Activated B cell treated with CpG ODN at 0.5 μM for 24 hours (primary cell): ENCODE measurements at places on chromosomes 6 and 20.

GRCh38 chr6:143528164-143528811, 16.8 kb upstream of the FUCA2 start:
- no peak for DNase-seq

DNA sequence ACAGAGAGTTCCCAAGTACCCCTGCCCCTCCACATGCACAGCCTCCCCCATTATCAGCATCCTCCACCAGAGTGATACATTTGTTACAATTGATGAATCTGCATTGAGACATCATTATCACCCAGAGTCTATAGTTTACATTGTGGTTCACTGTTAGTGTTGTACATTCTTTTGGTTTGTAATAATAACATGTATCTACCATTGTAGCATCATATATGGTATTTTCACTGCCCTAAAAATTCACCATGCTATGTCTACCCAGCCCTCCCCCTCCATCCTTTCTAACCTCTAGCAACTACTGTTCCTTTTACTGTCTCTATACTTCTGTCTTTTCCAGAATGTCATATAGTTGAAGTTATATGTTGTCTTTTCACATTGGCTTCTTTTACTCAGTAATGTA, 273.9 kb upstream of the RNF217 start:
- DNase-seq: no peak

DNA sequence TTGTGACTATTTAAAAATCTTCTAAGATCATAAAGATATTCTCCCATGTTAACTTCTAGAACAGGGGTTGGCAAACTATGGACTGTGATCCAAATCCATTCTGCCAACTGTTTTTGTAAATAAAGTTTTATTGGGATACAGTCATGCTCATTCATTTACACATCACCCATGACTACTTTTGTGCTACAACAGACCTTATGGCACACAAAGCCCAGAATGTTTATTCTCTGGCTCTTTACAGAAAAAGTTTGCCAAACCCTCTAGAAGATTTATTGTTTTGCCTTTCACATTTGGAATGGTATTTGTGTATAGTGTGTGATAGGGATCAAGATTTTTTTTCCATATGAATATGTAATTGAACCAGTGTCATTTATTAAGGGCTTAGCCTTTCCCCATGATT, 341.7 kb downstream of the CD83 start:
- DNase-seq: no peak

DNA sequence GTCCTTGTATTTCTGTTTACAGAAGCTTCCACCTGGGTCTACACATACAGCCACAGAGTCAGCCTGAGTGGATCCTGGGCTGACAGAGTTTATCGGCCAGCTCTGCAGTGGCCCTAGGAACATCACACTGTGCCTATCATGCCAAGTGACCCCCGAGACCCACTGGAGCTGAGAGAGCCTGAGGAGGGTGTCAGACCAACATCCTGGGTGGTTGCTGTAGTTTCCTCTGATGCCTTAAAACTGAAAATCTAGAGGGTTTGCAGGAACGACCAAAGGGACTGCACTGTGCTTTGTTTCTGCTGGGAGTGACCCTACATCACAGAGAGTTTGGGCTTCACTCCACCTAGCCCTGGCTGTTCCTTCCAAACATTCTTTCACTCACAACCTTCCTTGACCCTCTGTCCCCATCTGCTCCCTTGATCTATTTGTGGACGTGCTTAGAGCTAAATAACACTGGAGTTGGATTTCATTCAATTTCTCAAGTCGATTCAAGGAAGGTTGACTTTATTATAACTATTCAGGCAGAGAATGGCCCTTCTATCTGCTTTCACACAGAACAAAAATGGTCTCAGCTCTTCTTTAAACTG, 18.1 kb downstream of the MYLK4 start:
- no peak for DNase-seq

DNA sequence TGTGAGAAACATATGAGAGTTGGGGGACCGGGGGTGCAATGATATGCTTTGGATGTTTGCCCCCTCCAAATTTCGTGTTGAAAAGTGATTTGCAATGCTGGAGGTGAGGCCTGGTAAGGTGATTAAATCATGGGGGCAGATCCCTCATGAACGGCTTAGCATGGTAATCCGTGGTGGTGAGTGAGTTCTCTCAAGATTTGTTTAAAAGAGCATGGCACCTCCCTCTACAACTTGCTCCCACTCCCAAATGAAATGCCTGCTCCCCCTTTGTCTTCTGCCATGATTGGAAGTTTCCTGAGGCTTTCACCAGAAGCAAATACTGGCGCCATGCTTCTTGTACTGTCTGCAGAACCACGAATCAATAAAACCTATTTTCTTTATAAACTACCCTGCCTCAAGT, 2.5 kb downstream of the DEK start:
- DNase-seq: no peak

GRCh38 chr20:59788811-59789397, 144.5 kb downstream of the SYCP2 start:
- no peak for DNase-seq

DNA sequence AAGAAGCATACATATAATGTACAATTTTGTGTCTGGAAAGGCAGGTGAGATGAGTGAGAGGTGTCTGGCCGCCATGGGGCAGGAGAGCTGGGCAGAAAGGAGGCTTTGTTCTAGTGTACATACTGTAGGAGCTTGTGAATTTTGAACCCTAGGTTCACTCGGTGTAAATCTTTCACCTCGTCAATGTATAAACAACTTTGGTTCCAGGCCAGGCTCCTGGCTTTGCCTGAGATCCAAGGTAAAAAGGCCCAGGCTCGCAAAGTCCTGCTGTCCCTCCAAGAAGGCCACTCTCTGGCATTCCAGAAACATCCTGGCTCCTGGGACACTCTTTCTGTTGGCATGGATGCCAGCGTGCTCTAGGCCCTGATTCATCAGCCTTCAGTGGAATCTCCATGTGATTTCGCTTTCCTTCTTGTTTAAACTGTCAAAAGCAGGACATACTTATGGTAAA, 7.1 kb upstream of the SLC22A7 start:
- DNase-seq: no peak

DNA sequence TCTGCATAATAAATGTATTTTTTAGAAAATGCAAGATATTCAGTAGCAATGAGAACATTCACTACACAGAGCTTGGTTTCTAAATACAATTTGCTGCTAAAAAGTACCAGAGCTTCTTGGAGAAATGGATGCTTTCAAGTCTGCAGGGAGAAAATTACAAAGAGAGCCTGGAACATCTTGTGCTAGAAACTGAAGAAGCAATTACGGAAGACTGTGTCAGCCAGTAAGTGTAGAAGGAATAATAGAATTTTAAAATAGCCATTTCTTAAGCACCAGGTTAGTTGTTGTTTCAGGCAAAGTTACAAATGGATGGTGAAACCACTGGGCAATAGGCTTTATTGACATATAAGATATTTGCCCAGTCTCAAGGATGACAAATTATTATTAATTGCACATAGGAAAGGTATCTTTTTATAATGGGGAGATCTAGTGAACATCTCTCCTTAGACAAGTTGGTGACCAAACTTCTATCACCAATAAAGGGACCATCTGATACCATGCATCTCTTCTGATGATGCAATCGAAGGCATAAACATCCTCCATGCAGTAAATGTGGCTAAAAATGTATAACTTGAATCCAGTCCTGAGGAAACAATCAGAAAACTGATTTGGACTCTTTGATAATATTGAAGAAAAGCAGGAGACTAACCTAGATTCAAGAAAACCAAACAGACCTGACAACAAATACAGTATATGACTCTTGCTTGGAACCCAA, 81.7 kb downstream of the ARHGAP18 start:
- DNase-seq: no peak

- no peak for DNase-seq
Measured at GRCh38 chr20:50632236-50632635, 59.1 kb downstream of the RIPOR3 start.

DNA sequence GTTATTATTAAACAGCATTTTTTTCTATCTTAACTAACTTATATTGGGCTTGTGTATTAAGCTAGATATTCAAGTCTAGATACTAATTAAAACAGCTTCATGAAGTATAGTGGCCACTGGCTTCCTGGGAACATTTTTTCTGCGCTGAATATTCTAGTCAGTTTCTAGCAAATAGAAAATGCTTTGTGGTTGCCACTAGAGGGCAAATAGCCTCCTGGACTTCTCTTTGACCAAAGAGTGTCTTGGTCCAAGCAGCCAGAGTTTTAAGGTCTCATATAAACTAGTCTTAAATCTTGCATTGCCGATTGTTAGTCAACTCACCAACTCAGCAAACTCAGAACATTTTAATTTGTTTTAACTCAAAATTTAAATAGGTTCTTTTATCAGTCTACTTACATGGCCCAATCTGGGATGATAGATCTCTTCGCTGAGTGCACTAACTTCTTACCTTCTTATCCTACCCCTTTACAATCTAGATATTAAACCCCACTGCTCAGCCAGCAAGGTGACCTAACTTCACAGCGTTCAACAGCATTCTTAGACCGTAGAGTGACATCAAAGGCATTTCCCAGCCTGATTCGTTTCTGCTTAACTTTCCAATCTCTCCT, 24.6 kb upstream of the ID4 start:
- no peak for DNase-seq

DNA sequence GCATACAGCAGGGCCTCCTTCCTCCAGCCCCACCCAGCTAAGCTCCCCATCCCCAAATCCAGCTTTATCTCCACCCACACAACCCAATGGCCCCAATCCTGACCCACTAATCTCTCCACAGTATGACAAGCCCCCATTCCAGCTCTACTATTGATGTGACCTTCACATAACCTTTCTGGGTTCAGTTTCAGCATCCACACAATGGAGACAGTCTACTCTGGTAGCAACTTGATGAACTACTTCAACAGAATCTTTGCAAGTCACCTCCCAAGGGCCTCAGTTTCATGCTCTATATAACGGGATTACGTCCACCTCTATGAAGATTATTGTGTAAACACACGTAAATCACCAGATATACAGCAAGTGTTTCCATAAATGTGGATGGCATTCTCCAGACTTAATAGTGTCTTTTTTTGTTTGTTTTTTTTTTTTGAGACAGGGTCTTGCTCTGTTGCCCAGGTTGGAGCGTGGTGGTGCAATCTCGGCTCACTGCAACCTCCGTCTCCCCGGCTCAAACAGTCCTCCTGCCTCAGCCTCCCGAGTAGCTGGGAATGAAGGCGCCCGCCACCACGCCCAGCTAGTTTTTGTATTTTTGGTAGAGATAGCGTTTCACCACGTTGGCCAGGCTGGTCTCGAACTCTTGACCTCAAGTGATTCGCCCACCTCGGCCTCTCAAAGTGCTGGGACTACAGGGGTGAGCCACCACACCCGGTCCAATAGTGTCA, 1.4 kb downstream of the AHCY start:
- DNase-seq: no peak

- DNase-seq: no peak
Measured at GRCh38 chr20:23205611-23206041, 119.5 kb upstream of the CD93 start.

DNA sequence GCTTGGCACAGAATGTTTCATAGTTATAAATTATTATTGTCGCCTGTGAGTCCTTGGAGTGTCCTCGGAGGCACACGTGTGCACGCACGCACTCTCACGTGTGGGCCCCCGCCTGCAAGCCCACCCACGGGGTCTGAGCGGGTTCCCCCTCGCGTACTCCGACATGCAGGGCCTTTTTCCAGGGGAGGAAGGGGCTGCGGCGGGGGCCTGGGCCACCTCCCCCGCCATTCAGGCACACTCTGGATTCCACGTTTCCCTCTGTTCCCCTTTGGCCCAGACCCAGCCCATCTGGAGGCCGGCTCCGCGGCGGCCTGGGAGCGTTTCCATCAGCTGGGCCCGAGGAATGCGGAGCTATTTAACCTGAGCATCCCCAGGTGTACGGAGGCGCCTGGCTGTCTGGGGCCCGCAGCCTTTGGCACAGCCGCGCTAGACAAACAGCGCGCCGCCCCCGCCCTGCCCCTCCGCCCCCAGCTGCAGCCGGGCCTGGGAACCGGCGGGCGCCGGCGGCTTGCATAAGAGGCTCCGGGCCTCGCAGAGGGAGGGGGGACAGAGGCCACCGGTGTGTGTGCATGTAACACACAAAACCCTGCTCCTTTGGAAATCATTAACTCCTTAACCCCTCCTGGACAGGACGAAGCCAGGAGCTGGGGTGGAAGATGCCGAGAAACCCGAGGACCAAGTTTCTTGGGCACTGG, 3.3 kb downstream of the ID1 start:
- no peak for DNase-seq

DNA sequence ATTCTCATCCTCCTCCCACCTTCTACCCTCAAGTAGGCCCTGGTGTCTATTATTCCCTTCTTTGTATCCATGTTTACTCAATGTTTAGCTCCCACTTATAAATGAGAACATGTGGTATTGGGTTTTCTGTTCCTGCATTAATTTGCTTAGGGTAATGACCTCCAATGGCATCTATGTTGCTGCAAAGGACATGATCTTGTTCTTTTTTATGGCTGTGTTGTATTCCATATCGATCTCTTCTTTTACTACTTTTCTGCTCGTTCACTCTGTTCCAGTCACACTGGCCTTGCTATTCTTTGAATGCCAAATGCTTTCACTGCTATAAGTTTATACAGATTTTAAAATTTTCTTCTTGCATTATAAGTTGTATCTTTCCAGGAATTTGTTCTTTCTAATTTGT, 57.7 kb downstream of the RSPH3 start:
- no peak for DNase-seq

GRCh38 chr6:100134297-100134696, 140.3 kb upstream of the MCHR2 start:
- no peak for DNase-seq

DNA sequence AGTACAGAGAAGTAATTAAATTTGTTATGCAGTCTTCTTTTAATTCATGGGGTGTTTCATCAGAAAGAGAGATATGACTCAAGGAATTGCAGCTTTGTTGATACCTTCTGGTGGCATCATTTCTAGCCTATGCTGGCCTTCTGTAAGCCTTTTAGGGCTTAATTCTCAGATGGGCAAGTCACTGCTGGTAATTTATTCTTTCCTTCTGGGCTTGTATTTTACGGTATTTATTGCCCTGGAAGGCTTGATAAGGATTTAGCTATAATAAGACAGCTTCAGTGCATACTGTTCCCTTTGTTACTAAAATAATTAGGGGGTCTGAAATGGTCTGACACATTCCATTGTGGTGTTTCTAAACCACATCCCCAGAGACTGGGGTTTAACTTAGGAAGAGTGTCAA, 57.9 kb upstream of the EMILIN3 start:
- no peak for DNase-seq

GRCh38 chr6:7086488-7086887, 21.3 kb upstream of the RREB1 start:
- peak; percentile 35 for DNase-seq

DNA sequence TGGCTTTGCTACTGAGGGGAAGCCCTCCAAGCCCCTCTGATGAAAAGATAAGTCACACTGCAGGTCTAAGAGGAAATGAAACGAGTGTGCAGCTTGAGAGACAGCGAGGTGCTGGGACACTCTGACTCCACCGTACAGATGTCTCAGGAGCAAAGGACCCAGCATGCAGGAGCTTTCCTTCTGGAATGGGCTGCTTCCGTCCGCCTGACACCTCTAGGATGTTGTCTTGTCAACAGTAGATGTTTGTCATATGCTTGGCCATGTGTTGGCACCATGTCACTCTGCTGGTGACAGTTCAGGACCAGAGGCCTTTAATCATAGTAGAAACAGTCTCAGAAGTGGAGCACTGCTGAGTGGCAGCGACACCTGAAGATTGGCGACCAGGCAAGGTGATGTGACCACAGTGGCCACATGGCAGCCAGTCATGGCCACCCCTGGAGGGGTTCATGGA, 46.7 kb downstream of the SLC24A3 start:
- no peak for DNase-seq
